ENCODE measurements at places on chromosomes 6 and 20.

- peak; percentile 75 for DNase-seq
Observed at GRCh38 chr20:52972190-52972937, at the start of gene TSHZ2. TSS of gene TSHZ2 (plus strand) at chr20:52972358. CDS start at chr20:52973294, 936 bp downstream.

GRCh38 chr20:4713401-4713800, 8.3 kb upstream of the PRND start:
- no peak for DNase-seq

DNA sequence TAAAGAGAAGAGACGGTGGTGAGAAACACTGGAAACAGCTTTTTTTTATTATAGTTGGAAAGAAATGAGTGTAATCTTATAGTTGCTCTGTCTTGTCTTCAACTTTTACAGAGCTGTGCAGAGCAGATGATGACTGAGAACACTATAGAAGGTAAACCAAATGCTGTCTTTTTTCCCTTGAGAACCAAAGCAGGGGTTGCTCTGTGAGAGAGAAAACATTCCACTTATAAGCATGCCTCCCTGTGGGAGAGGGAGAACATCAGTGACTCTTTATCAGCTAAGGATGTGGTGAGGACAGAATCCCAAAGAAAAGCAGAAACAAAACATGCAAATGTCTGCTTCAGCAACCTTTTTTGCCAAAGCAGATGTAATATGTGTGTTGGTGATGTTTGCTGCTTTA, 179.3 kb upstream of the HDDC2 start:
- DNase-seq = no peak

- no peak for DNase-seq
Observed at GRCh38 chr20:6623989-6624388, 143.5 kb upstream of the BMP2 start.

GRCh38 chr6:152298055-152298647, 339.0 kb downstream of the SYNE1 start:
- DNase-seq = no peak

DNA sequence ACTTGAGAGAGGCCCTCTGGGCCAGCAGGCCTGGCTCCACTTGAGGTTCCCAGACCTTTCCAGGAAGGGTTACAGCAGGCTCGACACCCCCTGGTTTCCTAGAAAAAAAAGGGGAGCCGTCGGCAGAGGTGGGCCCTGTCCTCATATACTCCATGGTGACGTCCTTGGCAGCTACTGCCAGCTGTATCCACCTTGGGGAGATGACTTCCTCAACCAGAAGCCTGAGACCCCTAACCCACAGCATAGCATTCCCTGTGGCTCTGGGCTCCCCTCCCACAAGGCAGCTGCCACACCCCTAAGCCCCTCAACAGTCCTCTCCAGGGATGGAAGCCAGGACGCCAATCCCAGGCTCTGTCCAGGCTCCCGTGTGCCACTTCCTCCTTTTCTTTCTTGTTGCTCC, 294.8 kb downstream of the CDC5L start:
- DNase-seq = no peak

- DNase-seq = no peak
Observed at GRCh38 chr6:2599817-2600216, 150.9 kb downstream of the MYLK4 start.

DNA sequence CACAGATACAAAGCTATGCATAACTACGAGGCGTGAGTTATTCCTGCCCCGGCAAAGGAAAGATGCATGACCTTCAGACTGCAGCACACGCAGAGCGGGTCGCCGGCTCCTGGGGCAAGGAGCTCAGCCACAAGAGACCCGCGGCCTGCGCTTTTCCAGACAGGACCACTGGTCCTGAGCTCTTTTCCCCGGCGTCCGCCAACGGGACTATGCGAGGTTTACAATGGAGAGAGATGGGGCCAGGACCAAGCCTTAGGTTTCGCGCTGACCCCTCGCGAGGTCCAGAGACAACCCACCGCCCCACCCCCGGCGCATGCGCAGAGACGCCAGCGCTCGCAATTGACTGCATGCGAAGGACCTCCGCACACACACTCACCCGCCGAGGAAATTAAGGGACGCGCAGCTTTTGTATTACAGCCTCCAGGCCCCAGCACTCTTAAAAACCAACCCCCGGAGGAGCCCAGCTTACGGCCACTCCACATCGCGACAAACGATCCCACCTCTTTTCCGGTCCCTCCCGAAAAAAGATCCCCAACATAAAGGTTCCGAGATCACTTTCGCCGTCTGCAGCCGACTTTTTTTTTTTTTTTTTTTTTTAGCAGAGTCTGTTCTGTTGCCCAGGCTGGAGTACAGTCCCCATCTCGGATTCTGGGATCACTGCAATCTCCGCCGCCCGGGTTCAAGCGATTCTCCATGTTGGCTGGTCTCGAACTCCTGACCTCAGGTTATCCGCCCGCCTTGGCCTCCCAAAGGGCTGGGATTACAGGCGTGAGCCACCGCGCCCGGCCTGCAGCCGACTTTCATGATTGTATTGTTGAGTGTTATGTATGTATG, at the start of gene COQ3:
COQ3 (minus strand) TSS at position 498 of the 834 bp plus-strand sequence; CDS start at position 482, 16 bp downstream.
- DNase-seq = peak; percentile 73

DNA sequence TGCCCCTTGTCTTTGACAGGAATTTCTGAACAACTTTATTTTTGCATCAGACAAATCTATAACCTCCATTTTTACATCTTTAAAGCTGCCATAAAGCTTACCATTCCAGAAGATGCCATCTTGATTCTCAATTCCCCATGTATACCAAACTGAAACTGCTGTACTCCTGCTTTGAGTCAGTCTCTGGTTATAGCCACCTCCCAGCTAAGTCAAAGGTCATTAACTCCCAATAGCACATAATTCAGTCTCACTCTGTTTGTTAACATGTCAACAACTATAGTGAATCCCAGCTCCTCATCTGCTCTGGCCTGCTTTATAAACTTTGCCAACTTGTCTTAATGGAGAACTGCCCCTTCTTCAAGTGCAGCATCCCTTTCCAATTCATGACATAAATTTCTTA, 343.6 kb downstream of the FRK start:
- DNase-seq = no peak

GRCh38 chr6:10695086-10695657, 400 bp downstream of the PAK1IP1 start:
- no peak for DNase-seq

DNA sequence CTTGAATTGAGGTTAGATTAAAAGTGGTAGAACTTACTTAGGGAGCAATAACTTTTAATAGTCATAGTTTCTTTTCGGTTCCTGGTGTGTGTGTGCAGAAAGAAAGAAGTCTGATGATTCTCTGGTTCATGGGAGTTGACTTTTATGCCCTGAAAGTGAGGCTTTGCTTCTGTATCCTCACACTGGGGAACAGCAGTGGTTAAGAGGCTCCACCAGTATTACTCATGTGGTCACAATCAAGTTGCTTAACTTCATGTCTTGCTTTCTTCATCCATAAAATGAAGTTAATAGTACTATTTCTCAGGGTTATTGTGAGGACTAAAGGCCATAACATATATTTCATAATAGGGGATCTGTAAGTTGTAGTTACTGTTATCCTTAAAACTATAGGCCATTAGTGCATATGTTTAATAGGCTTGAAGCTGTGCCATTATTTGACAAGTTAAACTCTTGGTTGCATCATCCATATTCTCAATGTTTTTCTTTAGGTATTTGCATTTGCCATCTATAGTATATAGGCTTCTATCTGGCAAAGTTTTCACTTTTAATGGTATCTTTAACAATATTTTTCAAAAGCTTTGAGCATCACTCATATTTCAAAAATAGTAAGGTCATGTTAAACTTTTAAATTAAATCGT, 262.4 kb downstream of the PLCB1 start:
- peak; percentile 81 for DNase-seq

- DNase-seq = peak; percentile 13
Observed at GRCh38 chr6:142537612-142538478, 236.0 kb downstream of the ADGRG6 start.

- DNase-seq = no peak
Observed at GRCh38 chr6:154473324-154473723, 37.2 kb downstream of the CNKSR3 start.

DNA sequence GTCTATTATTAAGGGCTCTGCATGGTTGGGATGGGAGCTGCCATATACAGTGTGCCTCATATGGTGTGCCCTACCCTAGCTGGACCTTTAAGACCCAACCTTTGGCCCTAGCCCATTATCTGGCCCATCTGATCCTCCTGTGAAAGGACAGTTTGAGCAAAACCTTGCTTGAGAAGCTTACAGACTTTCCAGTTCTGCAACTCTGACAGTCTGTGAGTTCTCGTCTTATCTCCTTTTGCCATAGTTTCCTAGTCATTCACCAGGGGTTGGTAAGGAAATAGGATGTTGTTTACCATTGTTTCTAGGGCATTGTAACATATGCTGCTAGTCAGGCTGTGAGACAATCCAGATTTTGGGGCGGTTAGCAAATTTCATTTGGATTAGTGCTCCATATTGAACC, 17.2 kb downstream of the CTNNBL1 start:
- no peak for DNase-seq

DNA sequence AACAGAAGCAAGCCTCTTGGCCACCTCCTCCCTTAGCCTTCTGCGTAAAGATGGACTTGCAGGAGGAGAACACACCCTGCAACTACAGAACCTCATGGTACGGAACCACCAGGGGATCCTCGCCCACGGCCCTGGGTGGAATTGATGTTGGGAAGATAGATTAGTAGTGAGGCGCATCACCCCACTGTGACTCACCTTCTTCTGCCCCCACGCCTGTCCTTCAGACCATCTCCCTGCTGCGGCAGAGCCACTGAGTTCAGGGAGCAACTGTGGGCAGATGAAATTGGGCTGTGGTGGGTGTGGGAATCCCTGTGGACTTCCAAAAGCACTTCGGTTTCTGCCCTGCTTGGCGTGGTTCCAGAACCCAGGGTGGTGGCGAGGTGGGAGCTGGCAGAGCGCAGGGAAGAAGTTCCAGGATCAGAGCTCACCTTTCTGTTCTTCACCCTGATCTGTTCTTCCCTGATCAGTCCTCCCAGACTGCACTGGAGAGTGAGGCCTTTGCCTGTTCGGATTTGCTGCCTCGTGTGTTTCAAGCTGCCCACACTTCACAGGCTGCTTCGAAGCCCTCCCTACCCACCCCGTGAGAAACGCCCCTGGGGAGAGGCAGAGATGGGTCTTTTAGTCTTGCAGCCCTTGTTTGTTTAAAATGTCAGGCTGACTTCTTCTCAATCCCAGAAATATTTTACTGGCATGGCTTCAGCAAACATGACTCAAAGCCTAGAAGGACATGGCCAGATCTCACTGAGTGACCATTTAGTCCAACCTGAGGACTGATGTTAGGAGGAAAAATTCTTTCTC, 92.8 kb upstream of the MLN start:
- peak; percentile 22 for DNase-seq

DNA sequence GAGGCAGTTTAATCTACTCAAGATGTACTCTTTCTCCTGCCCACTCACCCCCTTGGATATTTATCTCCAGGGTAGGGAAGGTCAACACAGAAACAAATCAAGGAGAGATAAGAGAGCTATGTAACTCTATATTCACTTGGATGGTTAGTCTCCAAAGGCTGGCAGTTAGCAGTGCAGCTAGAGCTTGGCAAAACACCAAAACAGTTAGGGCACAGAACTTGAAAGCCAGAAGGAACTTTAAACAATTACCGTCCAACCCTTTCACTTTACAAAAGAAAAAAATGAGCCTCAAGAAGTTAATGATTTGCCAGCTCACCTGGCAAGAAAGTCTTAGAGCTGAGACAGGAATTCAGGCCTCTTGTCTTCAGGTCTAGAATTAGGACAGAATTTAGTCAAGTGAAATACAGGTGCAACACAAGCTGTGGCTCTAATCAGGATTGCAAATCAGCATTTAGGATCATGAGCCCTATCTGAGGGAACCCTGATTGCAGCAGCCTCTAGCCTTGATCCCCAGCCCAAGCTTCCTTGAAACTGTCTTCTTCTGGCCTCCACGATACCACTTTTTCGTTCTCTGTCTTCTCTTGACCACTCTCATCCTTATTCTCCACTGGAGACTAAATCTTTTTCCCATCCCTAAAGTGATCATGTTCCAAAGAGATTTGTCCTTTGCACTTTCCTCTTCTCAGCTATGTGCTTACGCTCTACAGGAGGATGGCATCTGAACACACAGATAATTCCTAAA, 14.9 kb downstream of the NEDD9 start:
- no peak for DNase-seq

- no peak for DNase-seq
Observed at GRCh38 chr6:125957391-125957693, 772 bp downstream of the HINT3 start.

DNA sequence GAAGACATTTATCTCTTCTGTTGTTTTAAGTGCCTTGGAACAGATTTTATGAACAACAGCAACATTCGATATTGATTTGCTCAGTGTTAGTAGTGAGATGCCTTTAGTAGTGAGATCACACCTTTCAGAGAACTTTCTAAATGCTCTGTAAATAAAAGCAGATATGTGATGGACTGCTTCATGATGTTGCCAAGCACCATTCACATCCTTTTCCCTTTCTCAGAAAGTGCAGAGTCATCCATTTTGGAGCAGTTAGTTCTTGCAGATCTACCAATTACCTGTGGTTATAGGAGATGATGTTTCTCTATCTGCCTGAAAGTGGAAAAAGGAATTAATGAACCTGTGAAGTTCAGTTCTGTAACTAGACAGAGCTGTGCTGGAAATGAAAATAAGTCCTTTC, 27.0 kb downstream of the CBFA2T2 start:
- DNase-seq = peak; percentile 33

DNA sequence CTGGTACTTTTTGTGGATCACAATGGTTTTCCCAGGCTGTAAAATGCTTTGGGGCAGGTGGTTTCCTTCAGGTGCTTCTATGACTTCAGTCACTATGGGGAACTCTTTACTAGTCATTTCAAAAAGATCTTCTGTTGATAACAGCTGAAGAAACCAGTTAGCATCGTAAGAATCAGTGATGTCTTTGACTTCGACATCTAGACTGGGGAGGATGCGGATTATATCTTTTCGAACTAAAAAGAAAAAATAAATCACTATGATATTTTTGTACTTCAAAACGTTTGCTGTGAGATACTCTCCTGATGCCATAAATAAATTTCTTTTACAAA, 87.2 kb downstream of the THEMIS start:
- DNase-seq = no peak

DNA sequence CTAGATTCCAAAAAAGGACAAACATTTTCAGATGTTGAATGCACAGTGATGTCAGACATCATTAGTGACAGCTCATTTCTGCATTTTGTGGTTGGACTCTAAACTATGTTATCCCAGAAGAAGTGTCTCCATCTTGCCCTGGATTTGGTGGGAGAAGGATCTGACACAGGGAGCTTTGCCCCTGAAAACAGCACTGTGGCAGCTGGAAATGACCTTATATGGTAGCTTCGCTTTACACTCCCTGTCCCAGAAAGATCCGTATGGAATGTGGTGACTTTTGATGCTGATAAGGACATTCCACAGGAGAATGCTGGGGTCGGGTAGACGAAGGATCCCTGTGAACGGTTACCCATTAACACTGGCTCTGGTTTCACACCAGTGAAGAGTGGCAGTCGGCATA, 87.2 kb upstream of the EDN1 start:
- no peak for DNase-seq

DNA sequence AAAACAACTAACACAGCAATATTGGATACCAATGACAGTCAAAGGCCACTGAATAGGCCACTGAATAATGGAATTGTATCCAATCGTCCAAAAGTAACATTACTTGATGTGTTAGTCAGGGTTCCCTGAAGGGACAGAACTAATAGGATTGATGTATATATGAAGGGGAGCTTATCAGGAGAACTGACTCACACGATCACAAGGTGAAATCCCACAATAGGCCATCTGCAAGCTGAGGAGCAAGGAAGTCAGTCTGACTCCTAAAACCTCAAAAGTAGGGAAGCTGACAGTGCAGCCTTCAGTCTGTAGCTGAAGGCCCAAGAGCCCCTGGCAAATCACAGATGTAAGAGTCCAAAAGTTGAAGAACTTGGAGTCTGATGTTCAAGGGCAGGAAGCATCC, 571.4 kb downstream of the PRKN start:
- no peak for DNase-seq
